ENCODE measurements at places on chromosomes 5 and 9. TPM values are rescaled to one million over a fixed set of nuclear protein-coding genes. Genes with fewer than 3 reads are reported as not detected.

DNA sequence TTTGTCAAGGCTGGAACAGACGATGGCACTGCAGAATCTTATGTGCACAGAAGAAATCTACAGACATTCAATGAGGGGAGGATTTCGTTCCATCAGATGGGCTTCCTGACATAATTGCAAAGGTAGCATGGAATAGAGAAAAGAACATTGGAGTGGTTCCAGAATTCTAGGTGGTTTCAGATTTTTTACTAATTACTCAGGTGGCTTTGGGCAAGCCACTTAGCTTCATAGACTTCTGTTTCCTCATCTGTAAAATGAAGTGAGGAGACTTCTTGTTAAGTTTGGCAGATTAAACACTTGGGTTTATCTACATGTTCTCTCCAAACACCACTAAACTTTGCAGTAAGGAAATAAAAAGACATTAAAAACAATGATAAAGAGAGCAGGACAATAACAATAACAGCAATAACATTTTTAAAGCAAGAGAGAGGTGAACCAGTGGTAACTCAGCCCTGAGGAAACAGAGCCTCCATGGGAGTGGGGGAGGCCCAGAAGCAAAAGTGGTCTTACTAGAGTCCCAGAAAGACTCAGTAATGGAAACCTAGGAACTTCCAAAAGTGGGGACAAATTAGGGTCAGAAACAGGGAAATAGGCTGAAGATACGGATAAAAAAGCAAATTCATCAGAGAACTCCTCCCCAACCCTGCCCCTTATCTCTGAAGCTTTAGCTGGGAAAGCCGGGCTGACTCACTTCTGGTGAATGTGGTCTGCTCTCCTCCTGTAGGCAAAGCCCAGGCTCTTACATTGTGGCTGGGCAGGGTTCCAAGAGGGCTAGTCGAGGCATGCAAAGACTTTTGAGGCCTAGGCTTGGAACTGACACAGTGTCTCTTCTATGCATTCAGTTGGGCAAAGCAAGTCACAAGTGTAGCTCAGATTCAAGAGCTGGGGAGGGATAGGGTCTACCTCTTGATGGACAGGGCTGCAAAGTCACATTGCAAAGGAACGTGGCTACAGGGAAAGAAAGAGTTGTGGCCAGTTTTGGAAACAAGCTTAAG, 11.8 kb upstream of the ACTBL2 start:
- no peak for DNase-seq

OLFML2A gene
- 0.35 TPM for total RNA-seq

LECT2 gene
- 6.5 TPM for total RNA-seq

FBP2 gene
- not detected for total RNA-seq

CCDC183 gene
- 0.75 TPM for total RNA-seq

- DNase-seq, result no peak
Observed at GRCh38 chr9:68457803-68458202, 82.9 kb downstream of the TMEM252 start.

All from left lobe of liver (tissue), 2 donors.